ENCODE measurements at places on chromosomes 13 and 19. TPM values are rescaled to one million over a fixed set of nuclear protein-coding genes. Genes with fewer than 3 reads are reported as not detected.

DNA sequence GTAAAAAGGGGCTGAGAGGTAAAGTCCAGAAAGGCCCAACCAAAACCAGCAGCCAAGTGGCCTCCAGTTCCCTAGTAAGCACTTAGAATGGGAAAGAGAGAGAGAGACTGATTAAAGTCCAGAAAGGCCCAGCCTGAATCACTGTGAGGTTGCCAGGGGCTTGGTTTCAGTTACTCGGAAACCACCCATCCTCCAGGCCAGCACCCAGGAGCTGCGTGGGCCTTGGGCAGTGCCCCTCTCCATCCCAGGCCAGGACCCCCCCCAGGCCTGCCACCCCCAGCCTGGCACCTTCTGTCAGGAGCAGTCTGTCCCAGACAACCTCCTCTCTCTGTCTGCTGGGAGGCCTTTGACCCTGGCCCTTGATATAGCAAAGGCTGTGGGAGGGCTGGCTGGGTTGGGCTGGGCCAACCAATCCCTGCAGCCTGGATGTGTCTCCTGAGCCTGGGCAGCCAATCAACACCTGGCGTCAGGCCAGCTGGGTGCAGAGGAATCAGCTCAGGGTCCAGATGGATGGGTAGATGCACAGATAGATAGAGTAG is at the start of gene CYP4F2:
Gene CYP4F2 (minus strand): TSS at position 337 of the 539 bp plus-strand sequence. CDS start 463 bp downstream, outside the sequence.
- DNase-seq: no peak

GRCh38 chr13:97934590-97934989 is 18.9 kb upstream of the IPO5 start:
- DNase-seq: peak; percentile 41

GRCh38 chr19:51354742-51355148 is 11.4 kb downstream of the ETFB start:
- peak; percentile 2 for DNase-seq

Gene ZNF625
- 4.2 TPM for total RNA-seq

Gene LILRA2
- 2.1 TPM for total RNA-seq

- no peak for DNase-seq
Measured at GRCh38 chr19:10513223-10513622, 4.0 kb downstream of the S1PR5 start.

DNA sequence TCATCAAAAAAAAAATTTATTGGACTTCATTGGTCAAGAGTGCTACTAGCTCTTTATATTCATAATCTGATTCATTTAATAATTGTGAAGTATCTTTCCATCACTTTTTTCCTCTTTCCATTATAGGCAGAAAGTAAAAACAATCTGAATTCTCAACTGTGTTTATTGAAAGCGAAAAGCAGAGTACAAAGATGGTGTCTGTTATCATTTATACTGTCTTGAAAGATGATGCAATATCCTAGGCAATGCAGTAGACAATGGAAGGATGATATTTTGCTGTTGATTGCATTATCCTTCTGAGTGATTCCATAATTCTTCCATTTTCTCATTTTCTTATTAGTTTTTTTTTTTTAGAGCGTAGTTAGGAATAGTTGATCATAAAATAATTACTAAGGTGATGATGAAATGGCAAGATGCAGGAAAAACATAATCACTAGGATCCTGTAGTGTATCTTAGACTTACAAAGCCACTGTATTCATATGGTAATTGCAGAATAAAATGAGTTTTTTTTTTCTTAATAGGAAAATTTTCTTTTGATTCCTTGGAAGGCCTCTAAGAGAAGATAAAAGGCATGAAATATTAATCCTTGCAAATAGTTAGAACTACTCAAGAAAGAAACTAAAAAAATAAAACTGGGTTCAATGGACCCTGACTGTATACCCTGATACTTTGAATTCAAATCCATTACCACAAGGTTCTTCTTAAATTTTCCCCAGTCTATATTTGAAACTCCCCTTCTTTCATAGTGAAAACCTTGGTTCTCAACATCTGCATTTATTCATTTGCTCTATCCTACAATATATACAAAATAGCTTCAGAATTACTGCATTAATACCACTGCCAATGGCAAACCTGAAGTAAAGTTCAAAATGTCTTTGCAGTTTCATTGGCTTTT is 11.6 kb downstream of the URI1 start:
- DNase-seq: no peak

Gene KRTDAP
- total RNA-seq: not detected

Gene RXFP2
- not detected for total RNA-seq

GRCh38 chr13:36029166-36029565 is 102.0 kb downstream of the DCLK1 start:
- no peak for DNase-seq

- DNase-seq: no peak
Measured at GRCh38 chr19:5345895-5346386, 5.3 kb upstream of the PTPRS start.

Data from left cardiac atrium (tissue), 4 donors.